ENCODE measurements at places on chromosomes 3 and 15. TPM values are rescaled to one million over a fixed set of nuclear protein-coding genes. Genes with fewer than 3 reads are reported as not detected.
A peak's percentile ranks its signal among the peaks of the same experiment; 100 is the strongest.

DNA sequence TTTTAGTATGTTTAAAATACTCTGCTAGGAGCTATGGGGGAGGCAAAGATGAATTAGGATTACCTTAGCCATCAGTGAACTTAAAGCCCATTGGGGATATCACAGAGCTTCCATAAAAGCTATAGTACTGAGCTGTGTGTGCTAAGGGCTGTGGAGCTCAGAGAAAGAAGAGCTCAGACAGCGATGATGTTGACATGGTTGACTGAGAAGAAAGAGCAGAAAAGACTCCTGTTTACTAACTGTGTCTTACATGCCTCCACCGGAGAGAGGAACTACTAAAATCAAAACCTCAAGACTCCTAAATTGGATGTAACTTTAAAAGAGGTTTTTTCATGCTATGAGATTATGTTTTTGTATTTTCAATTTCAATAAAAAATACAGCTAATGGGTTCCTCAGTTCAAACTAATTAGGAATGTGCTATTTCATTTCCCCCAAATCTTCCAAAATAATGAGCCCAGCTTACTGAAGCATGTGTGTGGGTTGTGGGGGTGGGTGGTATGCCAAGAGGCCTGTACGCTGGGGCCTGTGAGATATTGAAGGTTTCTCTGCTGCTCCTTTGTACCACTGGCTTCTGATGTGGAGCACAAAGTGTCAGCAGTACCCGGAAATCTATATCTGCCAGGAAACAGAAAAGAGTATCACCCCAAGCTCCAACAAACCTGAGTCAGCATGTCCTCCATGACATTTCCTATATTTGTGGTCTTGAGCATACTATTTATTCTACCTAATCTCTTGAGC lies 22.7 kb downstream of the DGKG start:
- peaks cover 23% of the 10 kb centered on the region for H3K4me1 ChIP-seq
- H3K27me3 ChIP-seq = no peaks in the 10 kb centered on the region
- no peak for DNase-seq
- H3K4me3 ChIP-seq = no peak overlapping the region

DNA sequence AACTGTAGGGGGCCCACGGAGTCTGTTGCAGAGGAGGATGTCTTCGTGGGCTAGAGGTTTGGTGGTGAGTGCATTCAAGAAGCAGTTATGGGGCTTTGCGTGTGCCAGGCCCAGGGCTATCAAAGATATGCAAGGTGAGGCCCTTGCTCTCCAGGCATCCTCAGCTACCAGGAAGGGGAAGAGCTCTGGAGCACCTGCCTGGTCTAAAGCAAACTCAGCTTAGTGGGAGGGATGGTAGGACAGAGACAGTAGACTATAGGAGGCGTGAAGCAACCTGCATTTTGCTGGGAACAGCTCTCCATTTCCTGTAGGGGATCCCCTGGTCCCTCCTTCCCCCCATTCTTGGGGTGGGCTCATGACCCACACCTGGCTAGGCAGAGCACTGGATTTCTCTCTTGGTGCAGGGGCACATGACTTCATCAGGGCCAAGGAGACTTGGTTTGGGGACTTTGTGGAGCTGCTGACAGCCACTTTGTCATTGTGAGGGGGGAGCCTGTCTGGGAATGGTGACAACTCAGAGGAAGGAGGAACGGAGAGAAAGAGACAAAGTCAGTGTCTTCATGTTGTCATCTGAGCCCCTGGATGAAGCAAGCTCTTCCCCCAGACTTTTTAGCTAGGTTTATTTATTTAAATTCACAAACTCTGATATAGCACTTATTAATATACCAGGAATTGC lies 8.6 kb upstream of the EEFSEC start:
- no peak for DNase-seq
- no peaks in the 10 kb centered on the region for H3K4me1 ChIP-seq

GRCh38 chr15:100168787-100169186 lies 173.0 kb downstream of the ADAMTS17 start:
- H3K36me3 ChIP-seq = no peaks in the 10 kb centered on the region
- no peak for DNase-seq
- peaks cover 10% of the 10 kb centered on the region for H3K4me1 ChIP-seq
- H3K27me3 ChIP-seq = no peaks in the 10 kb centered on the region
- H3K27ac ChIP-seq = no peak overlapping the region

Gene SLC27A2
- total RNA-seq = not detected

GRCh38 chr3:22732641-22733040 lies 470.5 kb upstream of the UBE2E2 start:
- no peak overlapping the region for H3K4me3 ChIP-seq
- DNase-seq = no peak
- no peaks in the 10 kb centered on the region for H3K36me3 ChIP-seq
- no peaks in the 10 kb centered on the region for H3K4me1 ChIP-seq
- no peak overlapping the region for H3K27ac ChIP-seq

Gene EEF1AKMT4
- 1.4 TPM for total RNA-seq

Gene CLDN16
- not detected for total RNA-seq

Gene NLGN1
- 27.6 TPM for total RNA-seq

Gene ISG20
- 4.9 TPM for total RNA-seq

Gene SLC28A1
- 0.14 TPM for total RNA-seq

DNA sequence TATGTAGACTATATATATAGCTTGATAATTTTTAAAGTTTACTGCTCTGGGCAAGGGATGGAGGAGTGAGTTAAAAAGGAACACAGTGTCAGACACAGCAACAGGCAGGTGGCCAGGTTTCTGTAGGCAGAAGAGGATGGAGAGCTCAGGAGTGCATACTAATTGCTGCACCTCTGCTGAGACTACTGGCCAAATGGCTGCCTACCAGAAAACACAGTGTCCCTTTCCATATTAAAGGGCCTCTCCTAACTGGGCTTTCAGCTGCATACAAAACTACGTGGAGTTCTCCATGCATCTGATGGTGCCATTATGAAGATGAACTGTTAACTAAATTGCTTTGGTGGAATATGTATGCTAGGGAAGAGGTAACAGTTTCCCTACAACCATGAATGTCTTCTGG lies 1.8 kb downstream of the ATP13A4 start:
- H3K4me1 ChIP-seq = no peaks in the 10 kb centered on the region
- H3K27ac ChIP-seq = no peak overlapping the region
- H3K36me3 ChIP-seq = no peaks in the 10 kb centered on the region
- H3K27me3 ChIP-seq = no peaks in the 10 kb centered on the region
- no peak for DNase-seq
- no peak overlapping the region for H3K4me3 ChIP-seq

DNA sequence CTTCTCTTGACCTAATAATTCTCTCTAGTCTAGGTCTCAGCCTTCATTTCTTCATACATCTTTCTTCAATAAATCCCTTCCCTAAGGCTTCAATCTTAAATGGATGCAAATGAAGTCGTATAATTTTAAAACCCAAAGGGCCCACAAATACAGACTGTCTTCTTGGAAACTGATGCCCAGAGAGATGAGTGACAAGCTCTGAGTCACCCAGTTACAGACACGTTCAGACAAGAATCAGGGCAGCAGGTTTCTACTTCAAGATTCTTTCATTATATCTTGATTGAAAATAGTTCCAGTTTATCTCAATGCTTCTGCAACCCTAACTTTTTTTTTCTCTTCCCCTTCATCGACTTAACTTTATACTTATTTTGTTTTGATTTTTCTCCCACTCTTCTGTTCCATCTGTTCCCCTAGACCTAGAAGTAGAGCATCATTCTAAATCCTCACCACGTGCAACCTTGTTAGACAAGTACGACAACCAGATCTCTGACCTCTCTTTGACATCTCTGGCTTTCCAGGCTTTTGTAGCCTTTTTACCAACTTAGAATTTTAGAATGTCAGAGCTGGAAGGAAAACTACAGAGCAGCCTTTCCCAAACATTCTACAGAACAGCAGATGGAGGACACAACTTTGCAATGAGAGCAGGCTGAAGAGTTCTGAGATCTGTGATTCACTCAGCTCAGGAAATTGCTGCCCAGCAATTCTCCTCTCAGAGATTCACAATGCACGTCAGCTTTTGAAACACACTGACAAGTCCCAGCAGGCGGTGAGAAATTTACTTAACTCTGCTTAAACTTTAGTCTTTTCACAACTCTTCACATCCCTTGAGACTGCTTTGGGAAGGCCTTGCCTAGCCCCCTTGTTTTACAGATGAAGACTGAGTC lies 25.3 kb downstream of the NCEH1 start:
- DNase-seq = no peak
- H3K27me3 ChIP-seq = no peaks in the 10 kb centered on the region
- H3K36me3 ChIP-seq = no peaks in the 10 kb centered on the region
- no peak overlapping the region for H3K27ac ChIP-seq
- H3K4me1 ChIP-seq = peaks cover 19% of the 10 kb centered on the region
- no peak overlapping the region for H3K4me3 ChIP-seq

Gene IL12A
- 0.56 TPM for total RNA-seq

Gene NUSAP1
- 23.1 TPM for total RNA-seq

- no peak overlapping the region for H3K27ac ChIP-seq
- H3K27me3 ChIP-seq = no peaks in the 10 kb centered on the region
- no peak for DNase-seq
- no peaks in the 10 kb centered on the region for H3K36me3 ChIP-seq
- no peaks in the 10 kb centered on the region for H3K4me1 ChIP-seq
- no peak overlapping the region for H3K4me3 ChIP-seq
These were observed 33.4 kb downstream of the MYO1E start for GRCh38 chr15:59339252-59339672.

- no peak for DNase-seq
- no peaks in the 10 kb centered on the region for H3K27me3 ChIP-seq
- H3K4me3 ChIP-seq = no peak overlapping the region
- H3K4me1 ChIP-seq = no peaks in the 10 kb centered on the region
These were observed 88.6 kb downstream of the NR1I2 start for GRCh38 chr3:119870512-119870911.

DNA sequence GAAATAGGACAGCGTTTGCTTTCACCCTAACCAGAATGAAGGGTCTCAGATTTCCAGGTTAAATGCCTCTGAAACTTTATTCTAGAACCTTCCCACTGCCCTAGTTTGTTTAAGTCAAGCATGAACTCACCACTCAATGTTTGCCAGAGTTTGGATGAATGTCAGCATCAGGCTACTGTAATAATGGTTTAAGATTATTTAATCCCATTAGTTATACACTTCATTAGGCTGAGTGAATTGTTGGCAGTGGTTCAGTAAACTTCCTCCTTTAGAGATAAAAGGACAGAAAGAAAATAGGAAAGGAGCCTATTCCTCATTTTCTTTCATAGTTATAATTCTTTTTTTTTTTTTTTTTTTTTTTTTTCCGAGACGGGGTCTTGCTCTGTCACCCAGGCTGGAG lies 401.9 kb upstream of the TPRG1 start:
- no peaks in the 10 kb centered on the region for H3K36me3 ChIP-seq
- no peak overlapping the region for H3K4me3 ChIP-seq
- H3K27ac ChIP-seq = peak overlapping the region; percentile 3
- peaks cover 11% of the 10 kb centered on the region for H3K4me1 ChIP-seq

DNA sequence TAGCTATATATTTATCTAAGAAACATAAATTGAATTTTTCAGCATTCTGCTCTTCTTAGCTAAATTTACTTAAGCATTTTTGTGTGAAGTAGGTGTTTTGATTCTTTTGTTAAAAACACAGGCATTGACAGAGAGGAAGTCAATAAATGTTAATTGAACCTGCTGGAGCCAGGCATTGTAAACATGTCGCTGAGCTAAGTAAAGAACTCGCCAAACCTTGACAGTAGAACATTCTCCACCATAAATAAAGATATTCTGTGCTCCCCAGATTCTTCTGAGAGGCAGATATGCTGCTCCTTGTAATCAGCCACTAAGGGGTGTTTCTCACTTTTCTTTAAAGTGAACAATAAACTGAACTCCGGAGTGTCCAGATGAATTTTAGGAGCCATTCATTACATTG lies 38.4 kb downstream of the SYNM start:
- DNase-seq = no peak
- H3K4me3 ChIP-seq = no peak overlapping the region
- no peak overlapping the region for H3K27ac ChIP-seq
- H3K4me1 ChIP-seq = peaks cover 14% of the 10 kb centered on the region
- H3K36me3 ChIP-seq = no peaks in the 10 kb centered on the region
- H3K27me3 ChIP-seq = no peaks in the 10 kb centered on the region

- DNase-seq = no peak
- no peak overlapping the region for H3K27ac ChIP-seq
- no peaks in the 10 kb centered on the region for H3K27me3 ChIP-seq
- H3K4me1 ChIP-seq = no peaks in the 10 kb centered on the region
- no peaks in the 10 kb centered on the region for H3K36me3 ChIP-seq
- no peak overlapping the region for H3K4me3 ChIP-seq
These were observed 364.0 kb downstream of the ZIC1 start for GRCh38 chr3:147773116-147773630.

Gene TF
- total RNA-seq = 2.5 TPM

- H3K36me3 ChIP-seq = peaks cover 38% of the 10 kb centered on the region
- no peak overlapping the region for H3K27ac ChIP-seq
- H3K4me3 ChIP-seq = no peak overlapping the region
- no peaks in the 10 kb centered on the region for H3K27me3 ChIP-seq
- H3K4me1 ChIP-seq = peaks cover 39% of the 10 kb centered on the region
- DNase-seq = no peak
These were observed 10.5 kb downstream of the WWTR1 start for GRCh38 chr3:149647285-149647684.

GRCh38 chr3:17831366-17831765 lies 88.9 kb upstream of the TBC1D5 start:
- no peak for DNase-seq
- H3K4me3 ChIP-seq = no peak overlapping the region
- no peaks in the 10 kb centered on the region for H3K4me1 ChIP-seq
- no peaks in the 10 kb centered on the region for H3K36me3 ChIP-seq

DNA sequence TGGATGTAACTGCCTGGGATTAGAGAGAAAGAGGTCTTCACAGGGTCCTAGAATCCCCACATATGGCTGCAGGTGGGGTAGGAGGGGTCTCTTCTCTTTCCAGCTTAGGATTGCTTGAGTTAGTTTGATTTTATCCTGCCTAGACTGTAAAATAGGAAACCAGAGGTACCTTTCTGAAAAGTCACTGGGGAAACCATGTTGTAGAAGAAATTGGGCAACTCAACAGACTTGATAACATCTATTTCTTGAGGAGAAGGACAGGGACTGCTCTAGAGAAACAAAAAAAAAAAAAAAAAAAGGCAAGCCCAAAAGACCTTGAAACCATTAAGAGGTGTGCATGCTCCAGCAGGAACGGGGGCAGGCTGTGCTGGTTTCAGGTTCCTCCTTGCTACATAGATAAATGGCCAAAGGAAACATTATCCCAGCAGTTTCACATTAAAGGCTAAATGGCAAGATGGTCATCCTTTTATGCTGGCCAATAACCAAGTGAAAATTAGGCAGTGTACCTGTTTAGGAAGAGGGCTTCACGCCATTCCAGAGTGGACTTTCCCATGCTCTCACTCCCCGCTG lies 116.1 kb downstream of the ALDH1A2 start:
- no peak overlapping the region for H3K27ac ChIP-seq
- H3K36me3 ChIP-seq = no peaks in the 10 kb centered on the region
- no peaks in the 10 kb centered on the region for H3K27me3 ChIP-seq
- H3K4me3 ChIP-seq = no peak overlapping the region
- DNase-seq = no peak
- no peaks in the 10 kb centered on the region for H3K4me1 ChIP-seq

Gene ZDHHC19
- not detected for total RNA-seq
